Stimulated activated CD4-positive, alpha-beta T cell treated with anti-CD3 and anti-CD28 coated beads, Interleukin-1b, Interleukin-23, amount 100 ng/mL, for 1 hour (primary cell): ENCODE measurements at places on chromosomes 2 and 18.

DNA sequence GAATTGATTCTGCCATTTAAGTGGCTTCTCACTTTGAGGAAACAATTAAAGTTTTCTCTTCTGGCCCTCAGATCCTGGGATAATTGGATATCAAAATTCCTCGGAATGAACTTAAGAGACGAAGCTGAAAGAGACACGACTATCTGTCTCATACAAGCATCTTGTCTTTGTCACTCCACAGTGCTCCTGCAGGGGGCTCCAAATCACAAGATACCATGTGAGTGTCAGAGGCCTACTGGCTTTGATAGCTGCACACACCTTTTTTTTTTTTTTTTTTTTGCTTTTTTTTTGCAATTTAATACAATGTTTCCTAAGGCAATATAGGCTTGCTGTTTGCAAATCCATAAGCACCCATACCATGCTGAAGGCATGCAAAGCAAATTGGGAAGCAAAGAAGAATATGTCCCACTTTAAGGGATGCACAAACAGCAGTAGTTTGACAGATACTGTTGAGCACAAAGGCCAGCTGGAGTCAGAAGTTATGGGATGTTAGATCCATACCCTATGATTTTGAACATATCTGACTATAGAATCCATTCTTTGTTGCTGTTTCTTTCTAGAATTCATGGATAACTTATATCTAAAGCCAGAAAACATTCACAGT is 109.0 kb upstream of the CBLN2 start:
- no peak for DNase-seq

DNA sequence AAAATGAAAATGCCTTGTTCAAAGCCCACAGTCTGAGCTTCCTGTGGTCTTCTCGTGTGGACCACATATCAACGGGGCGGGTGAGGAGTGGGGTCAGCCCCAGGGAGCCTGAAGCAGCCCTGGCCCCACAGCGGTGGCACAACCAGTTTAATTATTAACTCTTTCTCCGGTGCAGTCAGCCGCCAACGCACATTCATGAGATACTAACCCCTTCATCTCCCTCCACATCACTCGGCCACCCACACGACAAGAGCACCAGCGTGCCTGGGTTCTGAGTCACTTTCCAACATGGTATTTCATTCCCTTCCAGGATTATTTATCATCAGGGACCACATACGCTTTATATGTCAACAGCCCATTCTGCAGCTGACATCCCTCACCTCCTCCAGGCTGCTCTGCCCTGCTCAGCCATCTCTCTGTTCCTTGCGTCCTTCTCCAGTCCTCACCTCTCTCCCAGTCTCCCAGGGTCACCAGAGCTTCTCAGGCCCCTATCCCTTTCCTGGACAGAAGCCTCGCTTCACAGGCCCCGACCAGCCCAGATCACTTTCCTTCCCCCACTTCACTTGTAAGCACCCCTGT is 48.0 kb upstream of the ID2 start:
- no peak for DNase-seq

- no peak for DNase-seq
Measured at GRCh38 chr2:146651361-146651760, 1193.5 kb upstream of the ACVR2A start.

DNA sequence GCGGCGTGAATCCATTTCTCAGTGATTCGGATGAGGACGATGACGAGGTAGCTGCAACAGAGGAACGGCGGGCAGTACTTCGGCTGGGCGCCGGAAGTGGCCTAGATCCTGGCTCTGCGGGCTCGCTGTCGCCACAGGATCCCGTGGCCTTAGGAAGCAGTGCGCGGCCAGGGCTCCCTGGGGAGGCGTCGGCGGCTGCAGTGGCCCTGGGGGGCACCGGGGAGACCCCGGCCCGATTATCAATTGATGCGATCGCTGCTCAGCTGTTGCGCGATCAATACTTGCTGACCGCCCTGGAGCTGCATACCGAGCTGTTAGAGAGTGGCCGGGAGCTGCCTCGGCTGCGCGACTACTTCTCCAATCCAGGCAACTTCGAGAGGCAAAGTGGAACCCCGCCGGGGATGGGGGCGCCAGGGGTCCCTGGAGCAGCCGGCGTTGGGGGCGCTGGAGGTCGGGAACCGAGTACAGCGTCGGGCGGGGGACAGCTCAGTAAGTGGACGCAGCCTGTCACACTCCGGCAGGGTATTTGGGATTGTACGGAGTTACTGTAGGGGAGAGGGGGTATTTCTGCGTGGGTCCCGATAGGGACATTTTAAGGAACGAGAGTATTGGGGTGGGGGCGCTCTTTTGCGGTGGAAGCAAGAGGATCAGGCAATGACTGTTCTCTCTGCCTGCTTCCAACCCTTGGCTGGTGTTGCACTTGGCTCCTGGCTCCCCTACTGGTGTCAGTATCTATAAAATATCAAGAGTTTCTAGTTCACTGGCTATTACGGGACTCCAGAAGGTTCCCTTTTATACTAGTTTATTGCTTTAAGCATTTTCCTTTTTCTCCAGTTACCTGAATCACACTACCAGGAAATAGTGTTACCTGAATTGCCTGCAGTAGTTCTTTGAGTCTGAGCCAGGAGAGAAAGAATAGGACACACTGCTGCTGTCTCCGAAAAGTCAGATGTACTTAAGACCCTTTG is 772 bp downstream of the RELCH start:
- no peak for DNase-seq

DNA sequence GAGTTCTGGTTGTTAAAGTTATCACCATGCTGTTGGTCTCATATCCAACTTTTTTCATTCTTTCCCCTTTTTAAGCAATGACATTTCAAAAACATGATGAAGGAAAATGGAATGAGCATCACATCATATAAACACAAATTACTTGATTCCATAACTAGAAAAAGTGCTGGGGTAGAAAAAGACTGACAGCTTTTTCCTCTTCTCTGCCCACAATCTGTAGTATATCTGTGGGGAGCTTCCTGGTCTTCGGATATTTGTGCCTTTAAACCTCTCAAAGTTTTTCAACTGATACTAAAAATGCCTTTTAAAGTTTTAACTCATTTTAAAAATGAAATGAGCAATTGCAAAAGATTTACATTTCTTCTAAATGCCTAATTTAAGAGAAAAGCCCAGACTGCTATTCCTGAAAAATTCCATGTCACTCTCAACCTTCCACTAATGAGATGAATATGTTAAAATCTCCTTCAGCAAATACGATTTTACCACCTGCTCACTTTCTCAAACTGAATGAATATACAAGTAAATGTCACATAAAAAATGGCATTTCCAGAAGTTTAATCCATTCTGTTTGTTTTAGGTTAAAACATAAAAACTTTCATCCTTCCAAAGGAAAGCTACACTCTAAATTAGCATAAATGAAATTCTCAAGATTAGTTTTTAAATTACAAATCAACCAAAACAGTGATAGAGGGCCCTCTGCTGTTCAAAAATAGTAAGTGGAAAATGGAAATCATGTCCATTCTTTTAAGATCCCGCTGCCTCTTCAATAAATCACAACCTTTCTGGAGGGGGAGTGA is 2.1 kb downstream of the DNAH7 start:
- DNase-seq: no peak

GRCh38 chr2:23595021-23595420 is 210.0 kb downstream of the KLHL29 start:
- no peak for DNase-seq

- DNase-seq: no peak
Measured at GRCh38 chr2:122704109-122704563, 948.7 kb downstream of the TSN start.

GRCh38 chr2:145875016-145875415 is 1355.1 kb upstream of the ZEB2 start:
- DNase-seq: no peak

- DNase-seq: no peak
Measured at GRCh38 chr18:76662626-76663025, 159.7 kb upstream of the ZNF236 start.

DNA sequence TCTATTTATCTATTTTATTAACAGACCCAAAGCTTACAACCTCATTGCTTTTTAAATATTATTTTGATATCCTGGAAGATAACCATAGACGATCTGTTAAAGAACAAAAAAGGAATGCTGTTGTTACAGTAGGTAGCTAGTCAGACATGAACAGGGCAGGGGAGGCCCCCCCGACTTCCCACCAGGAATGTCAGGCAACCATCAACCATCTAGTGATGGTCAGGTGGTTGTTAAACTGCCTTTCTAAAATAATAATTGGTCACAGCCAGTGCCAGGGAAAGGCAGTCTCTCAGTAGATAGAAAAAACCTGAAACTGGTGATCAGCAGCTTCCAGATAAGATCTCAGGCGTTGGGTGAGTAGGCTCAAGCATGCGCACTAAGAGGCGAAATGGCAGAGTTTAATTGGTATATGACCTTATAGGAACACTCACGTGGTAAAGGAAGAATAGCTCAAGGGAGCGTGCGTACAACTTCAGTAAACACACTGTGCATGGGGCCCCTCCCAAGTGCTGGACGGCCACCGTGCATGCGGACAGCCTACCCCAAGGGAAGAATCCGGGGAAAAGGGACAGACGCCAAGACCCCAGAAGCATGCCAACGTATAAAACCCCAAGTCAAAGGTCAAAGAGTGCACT is 32.5 kb upstream of the CCL20 start:
- no peak for DNase-seq

- DNase-seq: no peak
Measured at GRCh38 chr2:160392201-160392600, 101.4 kb downstream of the RBMS1 start.

- no peak for DNase-seq
Measured at GRCh38 chr2:168934826-168935225, 33.7 kb downstream of the G6PC2 start.

GRCh38 chr2:119142824-119143223 is 15.7 kb downstream of the C1QL2 start:
- no peak for DNase-seq

- DNase-seq: no peak
Measured at GRCh38 chr2:209351636-209352035, 72.2 kb upstream of the MAP2 start.

DNA sequence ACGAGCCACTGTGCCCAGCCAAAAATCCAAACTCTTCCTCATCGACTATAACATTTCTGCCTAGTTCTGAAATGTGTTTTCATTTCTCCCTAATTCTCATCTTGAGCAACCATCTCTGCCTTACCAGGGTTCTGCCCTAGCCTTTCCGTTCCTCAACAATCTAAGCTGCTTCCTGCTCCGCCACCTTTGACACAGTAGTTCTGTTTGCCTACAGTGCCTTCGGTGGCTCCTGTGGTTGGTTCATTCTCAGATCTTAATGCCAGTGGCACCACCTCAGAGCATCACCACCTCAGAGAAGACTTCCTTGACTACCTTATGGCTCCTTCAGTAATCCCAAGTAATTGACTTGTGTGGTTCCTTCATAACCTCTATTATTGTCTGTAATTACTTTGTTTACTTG is 3.8 kb downstream of the SOCS6 start:
- no peak for DNase-seq

DNA sequence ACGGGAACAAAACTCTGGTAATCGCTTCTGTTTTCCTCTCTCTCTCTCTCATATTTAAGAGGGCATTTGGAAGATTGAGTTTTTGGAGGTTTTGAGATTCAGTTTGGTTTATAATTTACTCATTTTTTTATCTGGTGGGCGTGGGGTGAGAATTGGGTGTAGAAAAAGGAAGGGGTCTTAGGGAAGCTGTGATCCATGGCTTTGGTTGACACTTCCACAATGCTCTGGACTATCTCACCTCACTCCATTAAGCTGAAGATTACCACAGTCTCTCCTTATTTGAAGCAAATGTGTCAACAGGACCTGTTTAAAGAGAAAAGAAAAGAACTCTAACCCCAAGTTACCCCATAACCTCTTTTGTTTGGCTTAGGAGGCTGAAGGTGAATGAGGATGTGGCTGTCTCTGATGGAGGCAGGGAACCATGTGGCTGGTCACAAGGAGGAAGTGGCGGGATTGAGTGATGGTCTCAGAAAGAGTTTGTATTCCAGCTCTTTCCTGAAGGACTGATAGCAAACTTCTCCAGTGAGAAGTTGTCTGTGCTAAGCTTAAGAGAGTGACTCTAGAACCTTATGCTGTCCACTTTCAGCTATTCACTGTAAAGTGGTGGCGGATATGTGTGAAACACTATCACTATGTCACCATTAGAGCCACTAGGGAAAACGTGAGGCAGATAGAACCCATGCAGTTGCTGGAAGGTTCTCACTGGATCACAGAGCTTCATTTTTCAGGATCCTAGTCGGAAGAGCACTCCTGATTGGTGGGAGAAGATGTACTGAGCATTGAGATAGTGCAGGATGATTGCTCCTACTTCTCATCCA is 934 bp downstream of the ZNF804A start:
- no peak for DNase-seq

GRCh38 chr2:219512524-219513216 is 1.6 kb upstream of the ASIC4 start:
- DNase-seq: no peak

DNA sequence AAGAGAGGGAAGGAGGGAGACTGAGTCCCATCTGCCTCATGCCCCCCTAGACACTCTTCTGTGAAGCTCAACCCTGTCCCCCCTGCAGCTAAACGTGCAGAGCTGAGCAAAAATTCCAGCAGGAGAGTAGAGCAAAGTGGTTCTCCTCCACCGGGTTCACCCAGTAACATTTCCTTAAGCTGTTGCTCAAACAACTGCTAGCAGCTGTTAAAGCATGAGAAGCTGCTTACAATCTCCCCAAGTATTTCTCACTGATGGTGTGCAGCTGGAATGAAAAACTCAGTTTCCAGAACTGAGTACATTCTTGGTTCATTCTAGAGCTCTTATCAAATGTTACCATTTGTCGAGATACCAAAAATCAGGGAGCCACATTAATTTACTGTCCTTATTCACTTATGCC is 92.3 kb downstream of the STK39 start:
- DNase-seq: no peak

GRCh38 chr2:65204461-65205210 is 23.0 kb upstream of the ACTR2 start:
- no peak for DNase-seq

DNA sequence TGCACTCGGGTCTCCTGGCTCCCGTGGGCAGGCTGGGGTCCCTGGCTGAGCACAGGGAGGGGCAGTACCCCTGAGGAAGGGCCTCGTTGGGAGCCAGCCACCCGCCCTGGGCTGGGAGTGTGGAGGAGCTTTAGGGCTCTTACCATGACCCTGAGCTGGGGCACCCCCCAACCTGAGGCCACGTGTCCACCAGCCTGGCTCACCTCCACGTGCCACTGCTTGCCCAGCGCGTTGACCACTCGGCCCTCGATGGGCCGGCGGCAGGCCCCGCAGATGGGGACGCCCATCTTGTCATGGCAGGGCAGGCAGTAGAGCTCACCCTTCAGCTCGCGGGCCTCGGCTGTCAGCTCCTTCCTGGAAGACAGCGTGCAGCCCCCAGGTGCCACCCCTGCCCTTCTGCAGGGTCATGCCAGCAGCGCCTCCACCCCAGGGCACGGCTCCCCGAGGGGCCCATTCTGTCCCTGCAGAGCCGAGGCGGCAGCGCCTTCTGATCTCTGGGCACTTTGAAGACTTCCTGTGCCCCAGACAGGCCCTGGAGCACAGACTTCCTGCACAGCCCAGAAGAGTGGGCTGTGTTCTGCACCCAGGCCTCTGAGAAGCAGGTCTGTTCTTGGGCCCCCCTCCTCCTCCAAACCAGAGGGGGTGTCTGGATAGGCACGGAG is 4.0 kb upstream of the GPR17 start:
- no peak for DNase-seq

DNA sequence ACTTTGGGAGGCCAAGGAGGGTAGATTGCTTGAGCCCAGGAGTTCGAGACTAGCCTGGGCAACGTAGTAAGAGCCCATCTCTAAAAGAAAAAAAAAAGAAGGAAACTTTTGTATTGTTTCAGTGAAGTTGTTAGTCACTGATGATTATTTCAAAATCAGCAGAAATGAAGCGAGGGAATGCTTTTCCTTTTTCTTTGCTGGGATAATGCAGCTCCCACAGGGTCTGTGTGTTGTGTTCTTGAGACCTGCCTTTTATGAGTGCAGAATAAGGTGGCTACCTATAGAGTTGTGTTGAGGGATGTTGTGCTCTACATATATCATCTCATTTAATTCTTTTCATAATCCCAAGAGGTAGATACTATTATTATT is 11.7 kb downstream of the TM4SF20 start:
- DNase-seq: no peak
